A549 treated with Hydrocortisone at 1 μM for 4 hours (cell line): ENCODE measurements at places on chromosomes 6 and 20. TPM values are rescaled to one million over a fixed set of nuclear protein-coding genes. Genes with fewer than 3 reads are reported as not detected.

The EMILIN3 gene
- 0.40 to 0.54 TPM (median 0.44 TPM) in 5 replicates for total RNA-seq

The BANF2 gene
- total RNA-seq = not detected in 5 replicates

The PROKR2 gene
- total RNA-seq = not detected in 5 replicates

The SUMO4 gene
- total RNA-seq = not detected in 5 replicates

The SAMD5 gene
- total RNA-seq = 0.43 to 0.75 TPM (median 0.52 TPM) in 5 replicates

The CRIP3 gene
- 0.31 to 0.45 TPM (median 0.37 TPM) in 4 of 5 replicates, not detected in the other for total RNA-seq

The FLRT3 gene
- 1.9 to 3.7 TPM (median 2.0 TPM) in 5 replicates for total RNA-seq

The RIPPLY2 gene
- 0.32 to 0.58 TPM (median 0.39 TPM) in 5 replicates for total RNA-seq

The BMP7 gene
- total RNA-seq = 0.38 to 1.1 TPM (median 0.53 TPM) in 5 replicates

The PSMB1 gene
- total RNA-seq = 231 to 253 TPM (median 245 TPM) in 5 replicates

The OPN5 gene
- total RNA-seq = not detected in 5 replicates

The HLA-DRB1 gene
- not detected in 5 replicates for total RNA-seq

The DTD1 gene
- total RNA-seq = 76.7 to 80.5 TPM (median 79.0 TPM) in 5 replicates

The GPX6 gene
- total RNA-seq = not detected in 5 replicates

The OVOL2 gene
- total RNA-seq = 0.20 to 0.33 TPM (median 0.28 TPM) in 5 replicates

The ANGPT4 gene
- 0.02 to 0.05 TPM (median 0.03 TPM) in 5 replicates for total RNA-seq

The SLC13A3 gene
- 0.09 to 0.14 TPM in 2 of 5 replicates, not detected in the others for total RNA-seq

The GMPR gene
- total RNA-seq = 4.3 to 6.5 TPM (median 5.6 TPM) in 5 replicates

The KLC4 gene
- 6.3 to 8.2 TPM (median 6.7 TPM) in 5 replicates for total RNA-seq

The ACSS2 gene
- 8.4 to 10.6 TPM (median 10.2 TPM) in 5 replicates for total RNA-seq

The SLC22A7 gene
- not detected in 5 replicates for total RNA-seq

The MAP7 gene
- total RNA-seq = 18.0 to 22.9 TPM (median 21.1 TPM) in 5 replicates

The OR2J3 gene
- not detected in 5 replicates for total RNA-seq

The GRIK2 gene
- total RNA-seq = 0.29 to 0.47 TPM (median 0.36 TPM) in 5 replicates

The PPDPF gene
- total RNA-seq = 234 to 352 TPM (median 331 TPM) in 5 replicates

The ZC2HC1B gene
- not detected in 5 replicates for total RNA-seq

The FAM209B gene
- 0.32 to 0.92 TPM (median 0.60 TPM) in 4 of 5 replicates, not detected in the other for total RNA-seq

The F13A1 gene
- not detected in 5 replicates for total RNA-seq

The TRIM15 gene
- not detected in 5 replicates for total RNA-seq

The NRSN2 gene
- total RNA-seq = 58.3 to 63.1 TPM (median 60.3 TPM) in 5 replicates

The SRMS gene
- 0.11 to 0.15 TPM (median 0.13 TPM) in 5 replicates for total RNA-seq

The ITPA gene
- total RNA-seq = 129 to 141 TPM (median 133 TPM) in 5 replicates

The BHLHE23 gene
- not detected in 5 replicates for total RNA-seq

The TUBB1 gene
- 0.02 to 0.03 TPM (median 0.03 TPM) in 3 of 5 replicates, not detected in the others for total RNA-seq

The IL17A gene
- total RNA-seq = not detected in 5 replicates

The GRM1 gene
- total RNA-seq = 0.02 to 0.05 TPM (median 0.02 TPM) in 3 of 5 replicates, not detected in the others

The SLC17A3 gene
- 0.70 to 1.1 TPM (median 1.0 TPM) in 5 replicates for total RNA-seq

The HMGA1 gene
- total RNA-seq = 422 to 571 TPM (median 500 TPM) in 5 replicates

The ZSCAN23 gene
- total RNA-seq = not detected in 5 replicates

The PRIM2 gene
- total RNA-seq = 10.3 to 14.9 TPM (median 12.1 TPM) in 5 replicates

The VEGFA gene
- total RNA-seq = 27.9 to 35.6 TPM (median 34.2 TPM) in 5 replicates

The MYLK2 gene
- 0.52 to 0.66 TPM (median 0.58 TPM) in 5 replicates for total RNA-seq

The IYD gene
- 0.01 to 0.02 TPM (median 0.01 TPM) in 3 of 5 replicates, not detected in the others for total RNA-seq

The RBM24 gene
- total RNA-seq = 6.1 to 7.7 TPM (median 6.4 TPM) in 5 replicates

The NDRG3 gene
- 19.8 to 23.6 TPM (median 21.1 TPM) in 5 replicates for total RNA-seq

The PTPRA gene
- total RNA-seq = 31.3 to 43.9 TPM (median 37.7 TPM) in 5 replicates

The VWA7 gene
- total RNA-seq = 1.1 to 1.7 TPM (median 1.5 TPM) in 5 replicates

The C6orf163 gene
- 0.07 to 0.28 TPM (median 0.14 TPM) in 5 replicates for total RNA-seq

The C6orf52 gene
- 1.5 to 2.7 TPM (median 2.1 TPM) in 5 replicates for total RNA-seq

The SPACA1 gene
- not detected in 5 replicates for total RNA-seq

The CGAS gene
- total RNA-seq = 3.8 to 4.4 TPM (median 4.0 TPM) in 5 replicates
